NCI-H2081 treated with DMSO at 0.1 percent for 48 hours (cell line): ENCODE measurements at places on chromosomes 7 and 10.

DNA sequence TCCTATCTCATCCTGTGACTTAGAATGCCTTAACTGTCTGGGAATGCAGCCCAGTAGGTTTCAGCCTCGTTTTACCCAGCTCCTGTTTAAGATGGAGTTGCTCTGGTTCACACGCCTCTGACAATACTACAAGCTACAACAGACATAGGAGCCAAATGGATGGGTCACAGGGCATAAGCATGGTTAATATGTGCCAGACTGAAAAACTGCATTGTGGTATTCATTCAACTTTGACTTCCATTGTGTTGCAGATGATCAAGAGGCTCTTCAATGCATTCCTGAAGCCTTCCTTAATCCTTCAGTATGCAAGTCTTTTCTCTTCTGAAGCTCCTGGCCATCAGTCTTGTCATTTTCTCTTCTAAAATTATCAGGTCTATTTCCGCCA, 20.3 kb upstream of the RNF32 start:
- DNase-seq, result no peak

DNA sequence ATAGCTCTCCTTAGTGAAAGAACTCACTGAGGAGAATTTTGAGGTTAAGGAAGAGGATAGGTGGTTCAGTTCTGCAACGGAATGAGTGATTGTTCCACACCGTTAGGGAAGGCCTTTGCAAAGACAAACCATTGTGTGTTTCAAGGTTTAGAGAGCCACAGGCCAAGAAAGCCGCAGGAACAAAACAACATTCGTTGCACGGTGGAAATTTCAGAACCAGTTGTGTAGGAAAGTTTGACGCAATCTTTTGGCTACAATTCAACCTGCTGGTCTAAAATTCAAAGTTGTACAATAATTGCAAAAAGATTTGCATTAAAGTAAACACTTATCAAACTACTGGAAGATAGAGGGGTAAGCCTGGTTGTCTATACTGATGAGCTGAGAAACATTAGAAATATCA, 91.4 kb downstream of the FAM107B start:
- no peak for DNase-seq

DNA sequence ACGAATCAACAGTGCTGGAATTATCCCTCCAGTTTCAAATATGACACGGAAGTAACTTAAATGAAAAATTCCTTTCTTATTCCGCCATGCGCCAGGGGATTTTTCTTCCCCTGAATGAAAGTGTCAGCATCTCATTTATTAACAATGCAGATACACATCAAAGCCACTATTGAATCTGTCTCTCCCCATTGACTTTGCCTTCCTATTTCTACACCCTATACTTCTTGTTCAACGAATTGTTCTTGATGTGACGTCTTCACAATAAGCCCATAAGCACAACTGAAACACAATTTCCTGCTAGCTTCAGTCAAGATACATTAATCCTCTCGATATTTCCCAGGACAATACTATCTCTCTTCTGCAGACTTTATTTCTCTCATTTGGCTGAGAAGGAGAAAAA, 253.5 kb downstream of the ADARB2 start:
- DNase-seq, result no peak

- no peak for DNase-seq
Observed at GRCh38 chr10:119100434-119101238, 3.3 kb upstream of the DENND10 start.

DNA sequence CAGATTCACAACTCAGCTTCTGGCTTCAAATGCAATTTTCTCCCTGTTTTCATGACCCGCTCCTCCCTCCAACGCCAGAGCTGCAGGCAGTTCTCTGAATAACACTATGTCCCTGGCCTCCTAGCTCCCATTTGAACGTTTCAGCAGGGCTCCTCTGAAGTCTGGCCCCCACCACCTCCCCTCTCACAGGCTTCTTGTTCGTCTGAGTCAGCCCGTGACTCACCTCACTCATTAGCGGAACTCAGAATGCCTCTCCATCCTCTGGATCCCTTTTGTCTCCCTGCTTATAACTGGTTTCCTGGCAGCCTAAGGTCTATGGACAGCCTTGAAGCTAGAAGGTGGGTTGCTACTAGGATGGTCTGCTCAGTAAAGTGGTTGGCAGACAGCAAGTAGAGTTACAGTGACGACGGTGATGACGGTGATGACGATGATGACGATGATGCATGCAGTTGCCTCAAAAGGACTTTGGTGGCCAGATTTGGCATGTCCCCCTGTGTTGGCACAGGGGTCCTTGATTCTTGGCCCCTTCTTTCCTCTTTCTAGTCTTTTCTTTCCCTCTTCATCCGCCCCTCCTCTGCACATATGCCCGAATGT, 83.3 kb upstream of the MKLN1 start:
- DNase-seq, result no peak

DNA sequence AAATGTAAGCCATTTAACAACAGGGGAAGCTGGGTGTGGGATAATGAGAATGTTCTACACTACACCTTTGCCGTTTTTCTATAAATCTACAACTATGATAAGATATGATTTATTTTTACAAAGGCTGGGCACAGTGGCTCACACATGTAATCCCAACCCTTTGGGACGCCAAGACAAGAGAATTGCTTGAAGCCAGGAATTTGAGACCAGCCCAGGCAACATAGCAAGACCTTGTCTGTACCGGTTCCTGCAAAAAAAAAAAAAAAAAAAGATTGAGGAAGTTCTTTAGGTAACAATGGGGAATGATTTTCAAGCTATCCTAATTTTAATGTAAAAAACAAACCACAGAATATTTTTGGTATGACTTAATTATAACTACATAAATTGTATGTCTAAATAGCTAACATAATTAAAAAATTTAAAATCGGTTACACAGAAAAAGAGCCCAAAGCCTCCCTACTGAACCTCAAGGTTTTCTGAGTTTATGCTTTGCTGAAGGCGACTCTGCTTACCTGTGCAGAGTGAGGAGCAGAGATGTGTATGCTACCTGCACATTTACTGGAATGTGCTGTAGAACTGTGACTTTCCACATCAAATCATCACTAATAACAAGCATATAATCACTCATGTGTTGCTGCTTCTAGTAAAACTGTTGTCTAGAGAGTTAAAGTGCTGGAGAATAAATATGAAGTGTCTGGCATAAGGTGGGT, 163.4 kb downstream of the ATE1 start:
- DNase-seq, result no peak

GRCh38 chr7:18469316-18469715, 26.2 kb upstream of the HDAC9 start:
- no peak for DNase-seq

DNA sequence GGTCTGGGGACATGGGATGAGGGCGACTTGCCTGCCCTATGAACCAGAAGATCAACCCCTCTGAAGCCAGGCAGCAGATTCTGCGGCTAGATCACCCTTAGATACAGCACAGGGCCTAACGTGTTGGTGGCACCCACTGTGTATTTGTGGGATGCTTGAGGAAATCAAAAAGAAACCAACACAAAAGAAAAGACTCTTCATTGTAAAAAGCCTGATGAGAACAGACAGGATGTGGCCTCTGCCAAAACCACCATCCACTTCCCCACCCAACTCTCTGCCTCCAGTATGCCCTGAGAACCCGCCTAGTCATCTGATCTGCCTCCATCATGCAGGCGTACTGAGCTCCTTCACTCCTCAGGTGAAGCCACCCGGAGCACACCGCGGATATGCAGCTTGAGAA, 97.2 kb upstream of the INSYN2A start:
- DNase-seq, result no peak

- DNase-seq, result no peak
Observed at GRCh38 chr7:28688651-28689050, 269.5 kb downstream of the TRIL start.

GRCh38 chr10:12077580-12078180, 8.9 kb downstream of the DHTKD1 start:
- DNase-seq, result no peak

- DNase-seq, result no peak
Observed at GRCh38 chr7:143900230-143900766, 1.7 kb downstream of the TCAF1 start.

GRCh38 chr10:70328967-70329366, 45.2 kb upstream of the NPFFR1 start:
- no peak for DNase-seq

DNA sequence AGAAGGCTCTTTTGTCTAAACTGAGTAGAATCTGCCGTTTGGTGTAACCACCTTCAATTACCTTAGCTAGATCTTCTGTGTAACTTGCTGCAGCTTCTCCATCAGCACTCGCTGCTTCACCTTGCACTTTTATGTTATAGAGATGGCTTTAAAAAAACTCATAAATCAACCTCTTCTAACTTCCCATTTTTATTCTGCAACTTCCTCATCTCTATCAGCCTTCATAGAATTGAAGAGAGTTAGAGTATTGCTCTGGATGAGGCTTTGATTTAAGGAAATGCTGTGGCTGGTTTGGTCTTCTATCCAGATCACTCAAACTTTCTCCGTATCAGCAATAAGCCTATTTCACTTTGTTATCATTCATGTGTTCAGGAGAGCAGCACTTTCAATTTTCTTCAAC, 1131.9 kb upstream of the CELF2 start:
- DNase-seq, result no peak

- no peak for DNase-seq
Observed at GRCh38 chr10:34651416-34652195, 163.5 kb downstream of the PARD3 start.

GRCh38 chr7:25646726-25647413, 418.6 kb upstream of the NPVF start:
- DNase-seq, result no peak

- DNase-seq, result no peak
Observed at GRCh38 chr7:129728875-129729467, 117.5 kb downstream of the NRF1 start.

DNA sequence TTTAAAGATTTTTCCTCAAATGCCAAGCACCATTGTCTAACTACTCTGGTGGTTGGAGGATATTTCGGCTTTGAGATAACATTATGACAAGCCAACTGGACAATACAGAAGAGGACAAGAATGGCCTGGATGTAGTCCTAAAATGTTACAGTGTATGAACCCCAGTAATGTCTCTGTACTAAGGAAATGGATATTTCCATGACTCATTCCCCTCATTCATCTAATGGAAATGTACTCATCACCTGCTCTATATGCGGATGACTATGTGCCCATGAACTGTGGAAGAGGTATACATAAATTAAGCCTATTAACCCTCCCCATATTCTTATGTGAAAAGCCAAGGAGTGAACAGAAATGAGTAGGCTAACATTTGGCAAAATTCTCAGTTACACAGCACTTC, 207.9 kb downstream of the CACNA2D1 start:
- DNase-seq, result no peak

GRCh38 chr10:48501787-48502771, 102.8 kb downstream of the ARHGAP22 start:
- no peak for DNase-seq

DNA sequence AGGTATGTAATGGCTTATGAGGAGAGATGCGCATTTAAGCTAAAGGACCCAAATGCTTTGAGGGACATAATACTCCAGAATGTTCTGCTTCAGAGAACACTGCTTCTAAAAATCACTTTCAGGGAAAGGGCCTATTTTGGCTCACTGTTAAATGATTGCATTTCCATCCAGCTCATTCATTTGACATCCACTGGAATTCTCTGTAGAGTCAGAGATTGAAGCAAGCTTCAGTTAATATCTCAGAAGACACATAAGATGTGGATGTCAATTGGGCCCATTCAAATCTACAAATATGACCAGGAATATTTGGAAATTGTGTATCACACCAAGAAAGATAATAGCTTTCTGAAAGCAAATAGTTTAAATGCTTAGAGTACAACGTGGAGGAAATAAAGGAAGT, 209.9 kb upstream of the VSTM2A start:
- DNase-seq, result no peak

DNA sequence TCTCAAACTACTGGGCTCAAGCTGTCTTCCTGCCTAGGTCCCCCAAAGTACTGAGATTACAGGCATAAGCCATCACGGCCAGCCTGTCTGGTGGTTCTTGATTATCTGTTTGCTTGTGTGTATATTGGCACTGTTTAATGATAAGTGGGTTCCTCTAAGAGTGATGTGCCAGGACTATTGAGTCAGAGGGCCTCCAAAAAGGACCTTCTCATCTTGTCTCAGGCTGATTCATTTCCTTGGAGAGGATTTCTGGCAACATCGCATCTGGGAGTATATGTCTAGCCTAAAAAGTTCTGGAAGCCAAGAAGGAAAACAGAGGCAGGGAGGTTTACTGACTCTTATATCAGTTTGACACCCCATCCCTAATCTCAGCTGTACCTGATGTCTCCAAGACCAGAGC, 27.1 kb upstream of the AKAP9 start:
- no peak for DNase-seq

DNA sequence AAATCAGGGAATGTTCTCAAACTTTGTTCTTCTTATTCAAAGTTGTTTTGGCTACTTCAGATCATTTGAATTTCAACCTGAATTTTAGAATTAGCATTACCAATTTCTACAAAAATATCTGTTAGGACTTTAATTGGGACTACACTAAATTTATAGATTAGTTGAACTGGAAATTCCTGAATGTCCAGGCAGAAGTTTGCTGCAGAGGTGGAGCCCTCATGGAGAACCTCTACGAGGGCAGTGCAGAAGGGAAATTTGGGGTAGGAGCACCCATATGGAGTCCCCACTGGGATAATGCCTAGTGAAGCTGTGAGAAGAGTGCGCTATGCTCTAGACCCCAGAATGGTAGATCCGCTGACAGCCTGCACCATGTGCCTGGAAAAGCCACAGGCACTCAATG, 22.8 kb upstream of the AGMO start:
- DNase-seq, result no peak
